Umbilical cord (tissue), 2 donors: ENCODE measurements at places on chromosomes 6 and 20. TPM values are rescaled to one million over a fixed set of nuclear protein-coding genes. Genes with fewer than 3 reads are reported as not detected.

Gene DACT2
- total RNA-seq, result 8.7 TPM

Gene MAVS
- 14.7 TPM for total RNA-seq

GRCh38 chr20:3560578-3560977 is 89.8 kb downstream of the ATRN start:
- DNase-seq, result no peak

- peak; percentile 92 for DNase-seq
Measured at GRCh38 chr6:111823831-111824607, 49.2 kb downstream of the FYN start.

GRCh38 chr6:12601881-12602280 is 114.7 kb upstream of the PHACTR1 start:
- DNase-seq, result no peak

DNA sequence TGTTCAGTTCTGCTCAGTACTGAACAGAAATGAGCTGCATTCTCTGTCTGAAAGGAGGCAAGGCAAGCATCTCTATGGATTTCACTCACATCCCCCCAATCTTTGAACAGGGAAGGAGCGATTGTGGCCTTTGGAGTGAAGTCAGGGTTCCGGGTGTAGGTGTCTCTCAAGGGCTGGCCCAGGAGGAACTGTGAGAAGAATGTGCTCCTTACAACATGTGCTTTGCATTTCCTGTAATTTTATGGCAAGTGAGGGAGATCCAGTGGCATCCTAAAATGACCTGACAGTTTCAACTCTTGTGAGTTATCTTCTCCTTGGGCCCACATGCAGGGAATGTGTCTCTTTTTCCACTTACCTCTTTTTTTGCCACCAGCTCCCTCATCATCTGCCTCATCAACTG is 63.0 kb upstream of the RIN2 start:
- no peak for DNase-seq

DNA sequence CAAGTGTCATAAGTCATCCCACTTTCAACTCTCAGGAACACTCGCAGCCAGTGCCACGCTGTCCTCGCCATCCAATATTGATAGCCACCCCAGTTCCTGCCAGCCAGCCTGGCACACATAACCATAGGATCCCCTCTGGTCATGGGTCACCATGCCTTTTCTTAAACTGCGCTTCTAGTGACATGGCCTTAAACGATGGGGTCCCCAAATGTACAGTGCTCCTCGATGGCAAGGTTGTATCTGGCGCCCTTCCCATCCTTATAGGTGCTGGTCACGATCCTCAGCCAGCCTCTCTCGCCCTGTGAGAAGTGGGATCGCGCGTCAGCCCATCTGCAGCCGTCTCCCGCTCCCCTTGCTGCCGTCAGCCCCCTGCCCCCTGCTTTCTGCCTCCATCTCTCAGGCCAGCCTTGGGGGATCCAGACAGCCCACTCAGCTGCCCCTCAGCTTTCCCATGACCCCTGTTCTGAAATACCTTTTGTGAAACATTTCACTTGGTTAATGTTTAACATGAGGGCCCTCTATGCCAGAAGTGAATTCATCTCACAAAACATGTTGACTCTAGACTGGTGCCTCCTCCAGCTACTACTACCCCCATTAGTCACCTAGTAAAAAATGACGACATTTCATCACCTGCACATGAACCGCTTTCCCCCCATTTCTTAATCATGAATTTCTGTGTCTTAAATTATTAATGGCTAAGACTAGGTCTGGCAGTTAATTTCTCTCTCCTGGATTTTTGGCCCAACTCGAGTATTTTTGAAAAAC is 11.4 kb downstream of the CTSZ start:
- DNase-seq, result no peak

DNA sequence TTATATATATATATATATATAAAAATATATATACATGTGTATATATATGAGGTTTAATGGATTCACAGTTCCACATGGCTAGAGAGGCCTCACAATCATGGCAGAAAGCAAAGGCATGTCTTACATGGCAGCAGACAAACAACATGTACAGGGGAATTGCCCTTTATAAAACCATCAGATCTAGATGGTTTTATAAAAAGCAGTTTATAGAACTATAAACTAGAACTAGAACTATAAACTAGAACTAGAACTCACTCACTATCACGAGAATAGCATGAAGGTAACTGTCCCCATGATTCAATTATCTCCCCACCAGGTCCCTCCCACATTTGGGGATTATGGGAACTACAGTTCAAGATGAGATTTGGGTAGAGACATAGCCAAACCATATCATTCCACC is 56.8 kb downstream of the PDSS2 start:
- DNase-seq, result no peak

- DNase-seq, result no peak
Measured at GRCh38 chr6:5981126-5982026, 25.3 kb downstream of the NRN1 start.

- no peak for DNase-seq
Measured at GRCh38 chr6:14757418-14757817, 488.5 kb upstream of the JARID2 start.

GRCh38 chr20:58179432-58180099 is 48.9 kb downstream of the ANKRD60 start:
- DNase-seq, result peak; percentile 62

DNA sequence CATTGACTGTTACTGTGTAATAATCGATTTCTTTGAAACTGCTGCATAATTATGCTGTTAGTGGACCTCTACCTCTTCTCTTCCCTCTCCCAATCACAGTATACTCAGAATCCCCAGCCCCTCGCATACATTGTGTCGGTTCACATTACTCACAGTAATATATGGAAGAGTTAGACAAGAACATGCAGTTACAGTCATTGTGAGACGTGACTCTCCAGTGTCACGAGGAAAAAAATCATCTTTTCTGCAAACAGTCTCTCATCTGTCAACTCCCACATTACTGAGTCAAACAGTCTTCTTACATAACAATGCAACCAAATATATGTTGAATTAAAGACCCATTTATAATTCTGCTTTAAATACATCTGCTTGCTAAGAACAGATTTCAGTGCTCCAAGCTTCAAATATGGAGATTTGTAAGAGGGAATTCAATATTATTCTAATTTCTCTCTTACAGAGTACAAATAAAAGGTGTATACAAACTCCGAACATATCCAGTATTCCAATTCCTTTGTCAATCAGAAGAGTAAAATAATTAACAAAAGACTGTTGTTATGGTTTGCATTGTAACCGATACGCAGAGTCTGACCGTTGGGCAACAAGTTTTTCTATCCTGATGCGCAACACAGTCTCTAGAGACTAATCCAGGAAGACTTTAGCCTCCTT is 113.3 kb downstream of the TMEM242 start:
- DNase-seq, result no peak

DNA sequence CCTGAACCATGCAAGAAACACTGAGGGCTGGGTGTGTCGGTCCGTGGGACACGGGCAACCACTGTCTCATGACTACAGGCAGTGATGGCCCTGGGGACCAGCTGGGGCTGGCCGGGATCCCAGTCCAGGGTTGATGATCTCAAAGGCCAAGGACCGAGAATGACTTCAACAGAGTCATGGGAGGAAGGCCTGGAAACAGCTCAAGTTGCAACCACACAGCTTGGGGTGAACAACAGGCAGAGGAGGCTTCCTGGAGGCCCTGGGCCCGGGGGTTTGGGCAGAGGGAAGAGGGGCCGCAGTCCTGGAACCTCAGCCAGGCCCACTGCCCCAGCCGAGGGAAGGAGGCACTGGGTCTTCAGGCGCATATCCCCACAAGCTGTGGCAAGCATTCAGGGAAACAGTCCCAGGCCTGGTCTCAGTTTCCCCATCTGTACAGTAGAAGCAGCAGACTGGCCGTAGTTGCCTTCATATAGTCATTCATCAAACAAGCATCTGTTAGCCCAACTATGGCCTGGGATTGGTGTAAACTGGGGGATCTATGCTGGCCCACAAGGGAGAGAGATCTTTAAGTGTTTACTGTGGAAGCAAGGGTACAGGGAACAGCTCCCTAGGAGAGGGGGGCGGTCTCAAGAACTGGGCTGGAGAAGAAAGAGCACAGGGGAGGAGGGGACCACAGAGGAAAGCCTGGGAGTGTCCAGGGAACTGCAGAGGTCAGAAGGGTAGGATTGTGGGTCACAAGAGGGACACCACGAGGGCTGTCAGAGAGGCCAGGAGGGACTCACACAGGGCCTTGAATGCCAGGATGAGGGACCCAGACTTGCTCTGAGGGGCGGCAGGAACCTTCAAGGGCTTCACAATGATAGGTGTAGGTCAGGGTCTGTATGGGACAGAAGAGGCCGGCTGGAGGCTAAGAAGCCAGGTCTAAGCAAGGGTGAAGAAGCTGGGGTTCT is 2.1 kb downstream of the MYL9 start:
- DNase-seq, result peak; percentile 39
